GM23248 (cell line): ENCODE measurements at places on chromosomes 4 and X. TPM values are rescaled to one million over a fixed set of nuclear protein-coding genes. Genes with fewer than 3 reads are reported as not detected.

The GABRQ gene
- not detected in 2 replicates for total RNA-seq

The PF4V1 gene
- 13.8 TPM in 1 of 2 replicates, not detected in the other for total RNA-seq

The GC gene
- total RNA-seq = not detected in 2 replicates

The GPR143 gene
- total RNA-seq = not detected in 2 replicates

The PTPN13 gene
- total RNA-seq = 42.7 and 43.2 TPM in 2 replicates

The HMX1 gene
- not detected in 2 replicates for total RNA-seq

The HSD17B13 gene
- not detected in 2 replicates for total RNA-seq

The PAGE5 gene
- not detected in 2 replicates for total RNA-seq

- peak; percentile 100 for DNase-seq
These were observed 393 bp downstream of the GTPBP6 start for GRCh38 chrX:318068-318738.

DNA sequence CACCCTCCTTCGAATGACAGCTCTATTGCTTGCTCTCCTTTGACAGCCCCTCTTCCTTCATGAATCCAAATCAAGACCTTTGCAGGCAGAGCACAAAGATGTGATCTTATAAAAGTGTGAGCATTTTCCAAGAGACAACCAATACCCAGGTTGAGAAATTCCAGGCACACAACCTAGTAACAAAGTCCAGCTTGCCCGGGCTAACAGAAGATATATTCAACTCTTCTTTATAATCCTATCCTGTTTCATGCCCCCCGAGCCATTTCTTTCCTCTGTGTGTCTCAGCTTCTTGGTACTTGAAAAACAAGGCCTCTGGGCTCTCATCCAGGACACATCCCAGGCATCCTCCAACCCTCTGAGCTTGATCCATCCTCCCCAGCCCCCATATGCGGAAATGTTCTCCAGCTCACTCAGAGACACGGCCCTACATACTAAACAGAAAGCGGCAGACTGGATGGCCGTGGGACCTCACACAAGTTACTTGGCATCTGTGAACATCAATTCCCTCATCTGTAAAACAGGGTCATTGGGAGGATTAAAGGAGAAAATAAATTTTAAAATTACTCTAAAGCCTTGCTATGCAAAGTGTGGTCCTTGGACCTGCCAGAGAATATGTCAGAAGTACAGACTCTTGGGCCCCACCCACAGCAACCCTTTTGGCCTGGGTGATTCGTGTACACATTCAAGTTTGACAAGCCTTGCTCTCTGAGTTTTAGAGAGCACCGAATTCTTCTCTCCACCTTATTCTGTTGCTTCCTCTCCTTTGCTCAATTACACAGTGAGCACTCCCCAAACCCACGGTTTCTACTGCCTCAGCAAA, 627.0 kb downstream of the BCOR start:
- DNase-seq = peak; percentile 61

DNA sequence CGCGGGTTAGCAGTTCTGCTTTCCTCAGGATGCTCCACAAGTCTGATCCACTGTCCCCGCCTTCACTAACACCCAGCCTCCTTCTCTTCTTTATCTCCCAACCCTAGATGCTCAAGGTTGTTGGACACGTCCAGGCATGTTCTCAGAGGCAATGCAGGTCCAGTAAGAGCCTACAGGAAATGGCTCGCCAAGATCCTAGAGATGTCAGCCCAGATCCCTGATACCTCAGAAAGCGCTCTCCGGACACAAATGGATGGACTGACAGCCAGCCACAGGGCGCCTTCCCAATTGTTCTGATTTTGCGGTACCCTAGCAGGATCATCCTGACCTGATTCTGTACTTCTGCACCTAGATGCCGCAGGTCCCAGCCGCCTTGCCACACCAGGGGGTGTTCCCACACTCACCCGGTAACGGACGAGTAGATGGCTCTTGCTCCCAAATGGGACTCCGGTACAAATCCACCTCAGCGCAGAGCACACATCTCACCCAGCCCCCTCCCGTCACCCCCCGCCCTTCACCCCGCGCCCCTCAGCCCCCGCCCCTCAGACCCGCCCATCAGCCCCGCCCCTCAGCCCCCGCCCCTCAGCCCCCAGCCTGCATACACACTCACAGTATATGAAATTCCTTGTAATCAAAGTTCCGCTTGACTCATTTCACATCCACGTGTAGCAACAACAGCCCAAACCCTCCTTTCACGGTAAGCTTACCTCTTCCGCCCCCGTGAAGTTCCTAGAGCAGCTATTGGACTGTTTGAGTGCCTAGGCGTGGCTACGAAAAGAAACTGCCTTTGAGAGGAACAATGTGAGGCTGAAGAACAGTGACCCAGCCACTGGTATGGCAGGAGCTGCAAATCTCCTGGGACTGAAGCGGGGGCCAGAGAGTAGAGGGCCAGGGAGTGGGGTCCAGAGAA, at the start of gene EDA2R:
Gene EDA2R (minus strand): TSS at position 488 of the 910 bp plus-strand sequence. CDS start 23,058 bp downstream, outside the sequence.
- peak; percentile 82 for DNase-seq

GRCh38 chr4:164177153-164177552, 576.8 kb upstream of the SMIM31 start:
- no peak for DNase-seq

GRCh38 chr4:153160821-153161220, 43.4 kb upstream of the TRIM2 start:
- no peak for DNase-seq

DNA sequence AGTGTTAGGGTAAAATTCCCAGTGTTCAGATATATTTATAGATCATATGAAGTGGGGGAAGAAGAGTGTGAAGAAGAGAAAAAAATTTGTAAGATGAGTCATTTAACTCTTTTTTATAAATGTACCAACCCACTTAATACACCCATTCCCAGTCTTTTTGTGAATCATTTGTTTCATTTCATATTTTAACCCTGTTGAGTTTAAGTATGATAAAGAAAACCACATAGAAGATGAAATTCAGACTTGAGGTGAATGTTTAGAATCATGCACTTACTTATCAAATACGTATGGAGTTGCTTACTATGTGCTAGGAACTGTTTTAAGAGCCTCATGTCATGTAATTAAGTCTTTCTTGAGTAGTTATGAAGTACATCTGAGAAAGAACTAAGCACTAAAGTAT, 56.6 kb upstream of the DAPP1 start:
- DNase-seq = no peak

GRCh38 chr4:94472056-94472826, 20.5 kb downstream of the PDLIM5 start:
- DNase-seq = peak; percentile 90

GRCh38 chrX:3777416-3777815, 64.0 kb upstream of the PRKX start:
- no peak for DNase-seq

DNA sequence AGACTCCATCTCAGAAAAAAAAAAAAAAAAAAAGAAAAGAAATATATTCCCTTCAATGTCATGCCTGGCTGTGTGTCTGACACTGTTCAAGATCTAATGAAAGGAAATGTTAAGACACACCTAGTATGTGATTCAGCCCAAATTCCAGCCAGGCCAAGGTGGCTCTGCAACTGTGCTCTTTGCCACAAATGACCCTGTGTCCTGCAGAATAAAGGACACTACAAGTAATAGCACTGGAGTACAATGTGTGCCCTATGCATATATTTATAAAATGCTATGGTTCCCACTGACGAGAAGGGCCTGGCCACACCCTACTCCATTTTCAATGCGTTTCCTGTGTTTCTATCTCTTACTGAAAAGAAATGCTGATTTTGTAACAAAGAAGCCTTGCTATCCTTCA, 98.0 kb upstream of the SORBS2 start:
- DNase-seq = no peak

GRCh38 chr4:176675810-176676209, 116.9 kb downstream of the VEGFC start:
- no peak for DNase-seq

DNA sequence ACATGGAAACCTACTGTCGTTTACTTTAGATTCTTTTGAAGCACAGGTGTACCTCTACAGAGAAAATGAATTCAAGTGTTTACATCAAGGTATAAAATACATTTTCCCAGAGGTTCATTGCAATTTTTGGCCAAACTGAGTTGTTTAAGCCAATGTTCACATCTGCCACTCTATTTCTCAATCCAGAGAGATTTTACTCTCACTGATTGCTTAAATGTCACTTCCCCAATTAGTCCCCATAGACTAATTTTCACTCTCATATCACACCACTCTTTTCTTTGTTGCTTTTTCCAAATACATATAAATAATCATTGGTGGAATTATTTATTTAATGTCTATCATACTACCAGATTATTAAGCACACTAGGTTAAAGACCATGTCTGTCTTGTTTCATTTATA, 271.8 kb downstream of the PPP3CA start:
- DNase-seq = no peak

GRCh38 chr4:153337686-153338085, 6.8 kb upstream of the MND1 start:
- no peak for DNase-seq

DNA sequence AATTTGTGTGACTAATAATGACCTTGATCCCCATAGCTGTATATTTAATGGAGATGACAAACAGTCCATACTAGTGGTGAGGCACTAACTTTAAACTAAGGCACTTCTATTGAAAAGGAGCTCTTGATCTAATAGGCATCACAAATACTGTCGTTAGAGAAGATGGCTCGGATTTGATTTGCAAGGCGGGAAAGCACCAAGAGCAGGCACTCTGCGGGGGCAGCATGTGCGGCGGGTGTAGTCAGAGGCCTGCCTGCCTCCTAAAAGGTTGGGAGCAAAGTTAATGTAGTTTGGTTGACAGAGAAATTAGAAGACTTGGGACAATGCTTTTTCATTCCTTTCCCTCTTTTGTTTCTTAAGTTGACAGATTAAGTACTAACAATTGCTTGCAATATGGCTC, 278.8 kb downstream of the CFAP299 start:
- DNase-seq = no peak

DNA sequence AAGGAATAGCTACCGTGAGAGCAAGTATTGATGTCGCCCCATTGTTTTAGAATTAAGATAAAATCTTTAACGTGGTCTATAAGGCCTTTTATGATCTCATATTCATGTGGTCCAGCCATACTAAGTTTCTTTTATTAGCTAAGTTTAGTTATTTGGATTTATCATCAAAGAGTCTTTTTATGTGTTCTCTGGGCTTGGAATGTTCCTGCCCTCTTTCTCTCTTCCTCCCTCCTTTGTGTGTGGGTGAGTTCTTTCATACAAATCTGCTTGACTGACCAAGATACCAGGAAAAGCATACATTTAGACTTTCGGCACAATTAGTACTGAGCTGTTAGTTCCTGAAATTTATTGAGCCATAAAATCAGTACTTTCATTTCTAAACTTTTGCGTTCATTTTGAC, 11.3 kb downstream of the TDO2 start:
- no peak for DNase-seq

- DNase-seq = no peak
These were observed 136.1 kb downstream of the MAD2L1 start for GRCh38 chr4:119930546-119930945.

DNA sequence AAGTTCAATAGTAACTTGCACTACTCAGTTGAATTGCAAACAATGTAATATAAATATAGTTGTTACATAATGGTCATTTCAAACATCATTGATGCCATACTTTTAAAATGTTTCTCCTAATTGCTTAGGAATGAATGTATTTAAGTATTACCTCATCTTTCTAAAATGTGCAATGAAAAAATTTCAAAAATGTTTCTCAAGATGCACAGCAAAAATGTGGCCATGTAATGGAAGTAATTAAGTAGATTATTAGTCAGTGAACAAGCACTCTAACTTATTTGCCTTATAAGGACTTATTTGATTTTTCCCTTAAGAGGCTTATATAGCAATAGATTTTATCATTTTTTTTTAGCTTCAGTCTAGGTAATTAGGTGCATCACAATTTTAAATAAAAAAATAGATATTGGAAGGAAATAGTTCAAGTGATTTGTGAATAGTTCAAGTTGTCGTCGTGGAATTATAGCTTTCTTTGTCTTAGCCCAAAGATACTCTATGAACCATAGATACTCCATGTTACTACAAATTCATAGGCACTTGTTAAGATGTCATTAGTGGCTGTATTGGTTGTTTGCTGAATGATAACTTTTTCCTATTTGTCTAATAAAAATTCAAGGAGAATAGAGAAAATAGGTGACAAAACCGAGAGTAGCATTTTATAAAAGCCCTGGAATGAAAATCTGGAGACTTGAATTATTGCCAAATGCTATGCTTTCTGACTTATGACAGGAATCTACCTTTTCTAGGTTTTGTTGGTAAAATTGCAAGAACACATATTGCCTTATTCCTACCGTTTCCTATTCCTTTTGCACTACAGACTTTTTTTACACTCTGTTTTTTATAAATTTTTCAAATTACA, 118.5 kb downstream of the TLL1 start:
- DNase-seq = peak; percentile 26

DNA sequence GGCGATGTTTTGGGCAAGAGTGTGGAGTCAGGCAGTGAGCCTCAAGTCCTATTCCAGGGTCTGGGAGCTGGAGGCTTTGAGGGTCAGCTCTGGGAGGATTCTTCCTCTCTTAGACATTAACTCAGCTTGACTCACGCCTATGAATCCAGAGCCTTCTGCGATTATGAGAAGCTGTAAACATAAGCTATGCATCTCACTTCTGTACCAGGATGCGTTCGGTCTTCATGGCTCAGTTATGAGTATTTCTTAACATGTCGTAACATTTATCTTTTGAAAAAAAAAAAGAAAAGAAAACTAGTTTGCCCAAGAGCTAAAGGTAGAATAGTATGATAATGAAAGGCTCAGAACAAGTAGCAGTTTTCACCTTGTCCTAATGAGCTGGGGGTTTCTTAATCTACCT, 4.6 kb downstream of the SHROOM2 start:
- DNase-seq = no peak

GRCh38 chrX:131854581-131854980, 168.5 kb upstream of the STK26 start:
- peak; percentile 34 for DNase-seq

DNA sequence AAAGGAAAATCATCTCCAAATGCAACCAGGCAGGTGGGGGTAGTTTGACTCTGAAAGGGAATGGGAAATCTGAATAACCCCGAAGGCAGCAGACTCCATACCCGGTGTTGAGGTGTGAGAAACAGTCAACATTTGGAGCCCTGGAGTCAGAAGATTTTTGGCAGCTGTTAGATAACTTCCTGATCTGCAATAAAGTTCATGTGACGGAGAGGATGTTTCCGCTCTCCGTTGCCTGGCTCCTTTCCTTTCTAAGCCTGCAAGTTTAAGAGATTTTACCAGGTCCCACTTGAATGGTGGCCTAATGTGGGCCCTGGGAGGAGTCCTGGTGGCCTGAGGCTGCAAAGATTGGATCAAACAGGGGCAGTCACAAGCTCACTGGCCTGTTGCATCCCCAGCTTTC, 27.7 kb downstream of the HAND2 start:
- DNase-seq = no peak

DNA sequence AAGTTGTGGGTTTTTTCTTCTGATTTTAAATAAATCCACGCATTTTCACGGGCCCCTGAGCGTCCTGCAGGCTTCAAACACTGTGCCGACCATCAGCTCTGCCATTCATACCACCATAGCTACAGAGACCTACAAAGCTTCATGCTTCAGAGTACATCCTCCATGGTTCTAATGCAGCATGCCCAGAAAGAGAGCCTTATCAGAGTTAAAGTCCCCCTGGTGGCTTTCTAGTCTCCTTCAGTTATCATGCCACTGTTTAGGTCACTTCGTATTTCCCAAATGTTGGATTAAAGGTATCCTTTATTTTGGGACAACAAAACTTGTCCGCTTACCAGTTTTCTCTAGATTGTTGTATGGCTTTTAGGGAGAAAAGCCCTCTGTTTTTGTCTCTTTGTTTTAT, 66.7 kb upstream of the VCX2 start:
- DNase-seq = no peak

GRCh38 chr4:26032630-26033317, 118.8 kb downstream of the SMIM20 start:
- peak; percentile 91 for DNase-seq
